ENCODE measurements at places on chromosomes 12 and 14.
A peak's percentile ranks its signal among the peaks of the same experiment; 100 is the strongest.

- no peak for DNase-seq
Observed at GRCh38 chr12:4719821-4720636, at the start of gene GALNT8. TSS of gene GALNT8 (plus strand) at chr12:4720400. CDS start at chr12:4720678, 278 bp downstream.

DNA sequence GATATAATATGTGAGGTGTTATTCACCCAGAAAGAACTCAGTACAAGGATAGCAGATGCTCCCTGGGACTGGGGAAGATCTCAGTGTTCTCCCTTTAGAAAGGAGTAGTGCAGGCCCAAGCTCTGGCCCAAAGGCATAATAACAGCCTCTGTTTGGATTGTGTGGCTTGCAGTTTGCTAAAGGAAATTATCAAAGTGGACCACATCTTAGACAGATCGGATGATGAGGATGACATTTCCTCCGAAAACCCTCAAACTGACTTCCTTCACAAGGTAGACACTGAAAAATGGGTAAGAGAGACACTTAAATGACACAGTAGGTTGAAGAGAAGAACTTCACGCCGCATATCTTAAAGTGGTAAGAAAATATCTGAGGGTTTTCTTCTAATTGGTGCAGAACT, 26.1 kb downstream of the SMCO2 start:
- DNase-seq = no peak

GRCh38 chr14:74109369-74109768, 24.6 kb downstream of the LIN52 start:
- no peak for DNase-seq

DNA sequence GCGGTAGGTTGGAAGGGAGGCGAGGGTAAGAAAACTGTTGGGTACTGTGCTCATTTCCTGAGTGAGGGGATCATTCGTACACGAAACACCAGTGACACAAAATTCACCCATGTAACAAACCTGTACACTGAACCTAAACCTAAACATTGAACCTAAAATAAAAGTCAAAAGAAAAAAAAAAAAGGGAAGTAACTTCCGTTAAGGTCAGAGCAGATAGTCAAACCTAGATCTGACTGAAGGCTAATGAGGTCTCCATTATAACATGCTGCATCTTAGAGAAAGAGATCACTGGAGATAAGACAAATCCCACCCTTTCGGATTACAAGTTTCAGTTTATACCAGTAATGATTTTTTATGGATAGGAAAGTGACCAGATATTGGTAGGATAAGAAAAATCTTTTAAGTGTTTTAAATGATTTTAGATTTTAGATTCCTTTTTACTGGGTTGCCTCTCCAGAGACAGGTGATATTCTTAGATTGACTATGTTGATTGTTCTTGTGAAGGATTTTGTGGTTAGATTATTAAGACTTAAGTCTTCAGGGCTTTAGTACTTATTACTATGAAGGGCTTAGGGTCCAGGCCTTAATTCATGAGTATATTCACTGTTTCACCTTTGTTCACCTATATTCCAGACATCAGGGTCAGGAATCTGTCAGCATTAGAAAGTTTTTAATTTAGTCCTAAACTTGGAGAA, 11.2 kb upstream of the NCKAP1L start:
- DNase-seq = no peak

DNA sequence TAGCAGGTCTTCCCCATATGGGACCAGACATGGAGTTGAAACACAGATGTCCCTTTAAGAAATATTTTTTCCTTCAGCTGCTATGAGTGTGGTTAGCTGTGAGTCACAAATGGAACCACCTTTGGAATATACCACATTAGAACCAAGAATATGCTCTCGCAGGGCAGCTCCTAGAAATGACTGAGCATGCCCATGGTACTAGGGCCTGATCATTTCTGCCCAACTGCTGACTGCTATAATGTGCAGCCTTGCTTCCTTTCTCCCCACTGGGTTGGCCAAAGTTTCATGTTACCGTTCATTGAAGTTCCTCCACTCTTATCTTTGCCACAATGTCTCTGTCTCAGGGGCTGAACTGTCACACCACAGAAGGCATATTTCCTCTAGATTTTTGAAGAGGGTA, 1074.6 kb downstream of the FLRT2 start:
- DNase-seq = peak; percentile 5

DNA sequence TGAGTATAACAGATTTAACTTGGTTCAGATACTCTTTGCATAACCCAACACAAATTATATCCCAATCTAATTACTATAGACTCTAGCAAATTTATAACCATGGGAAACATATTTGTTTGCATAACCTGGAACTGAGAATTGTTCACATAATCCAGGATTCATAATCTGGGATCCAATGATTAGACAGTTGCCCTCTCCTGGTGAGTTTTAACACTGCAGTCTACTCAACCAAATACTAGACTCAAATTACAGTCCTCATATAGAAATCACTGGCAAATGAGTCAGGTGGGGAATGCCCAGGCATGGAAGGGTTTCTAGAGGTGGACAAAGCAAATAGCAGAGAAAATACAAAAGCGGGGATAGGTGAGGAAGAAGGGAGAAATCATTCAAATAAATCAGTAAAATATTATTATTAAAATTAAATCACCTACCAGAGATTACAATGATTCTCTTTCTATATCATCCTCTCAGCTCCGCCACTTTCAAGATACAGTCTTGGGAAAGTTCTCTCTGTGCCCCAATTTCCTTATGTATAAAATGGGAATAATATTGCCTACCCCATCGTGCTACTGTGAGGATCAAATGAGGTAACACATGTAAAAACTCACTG, 9.4 kb downstream of the GCH1 start:
- DNase-seq = peak; percentile 57

GRCh38 chr12:107328442-107329133, 235.2 kb upstream of the CRY1 start:
- peak; percentile 82 for DNase-seq

DNA sequence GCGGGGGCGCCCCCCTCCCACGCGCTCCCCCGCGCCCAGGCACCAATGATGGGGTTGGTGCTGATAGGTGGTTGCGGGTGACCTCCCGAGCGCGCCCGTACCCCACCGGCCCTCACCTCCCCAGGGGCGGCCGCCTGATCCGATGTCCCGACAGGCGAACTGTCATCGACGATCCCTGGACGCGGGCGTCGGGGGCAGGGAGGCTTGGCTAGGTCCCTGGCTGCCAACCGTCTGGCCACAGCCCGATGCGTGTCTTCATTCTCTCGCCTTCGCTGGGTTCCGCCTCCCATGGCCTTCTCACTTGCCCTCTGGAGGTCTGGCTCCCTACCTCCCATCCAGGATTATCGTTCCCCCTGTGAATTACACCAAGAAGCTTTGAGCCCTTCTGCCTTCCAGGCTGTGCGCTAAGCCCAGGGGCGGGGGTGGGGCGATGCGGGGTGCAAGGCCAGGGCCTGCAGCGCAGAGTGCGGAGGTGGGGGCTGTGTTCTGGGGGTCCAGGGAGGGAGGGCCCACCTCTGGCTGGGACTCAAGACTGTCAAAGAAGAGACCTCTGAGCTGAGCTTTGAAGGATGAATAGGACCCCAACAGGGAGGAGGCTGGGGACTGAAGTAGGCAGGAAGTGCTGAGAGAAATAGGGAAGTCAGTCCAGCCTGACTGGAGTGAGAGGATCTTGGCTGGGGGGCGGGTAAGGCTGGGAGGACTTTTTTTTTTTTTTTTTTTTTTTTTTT, 7.7 kb upstream of the RACGAP1 start:
- DNase-seq = no peak

DNA sequence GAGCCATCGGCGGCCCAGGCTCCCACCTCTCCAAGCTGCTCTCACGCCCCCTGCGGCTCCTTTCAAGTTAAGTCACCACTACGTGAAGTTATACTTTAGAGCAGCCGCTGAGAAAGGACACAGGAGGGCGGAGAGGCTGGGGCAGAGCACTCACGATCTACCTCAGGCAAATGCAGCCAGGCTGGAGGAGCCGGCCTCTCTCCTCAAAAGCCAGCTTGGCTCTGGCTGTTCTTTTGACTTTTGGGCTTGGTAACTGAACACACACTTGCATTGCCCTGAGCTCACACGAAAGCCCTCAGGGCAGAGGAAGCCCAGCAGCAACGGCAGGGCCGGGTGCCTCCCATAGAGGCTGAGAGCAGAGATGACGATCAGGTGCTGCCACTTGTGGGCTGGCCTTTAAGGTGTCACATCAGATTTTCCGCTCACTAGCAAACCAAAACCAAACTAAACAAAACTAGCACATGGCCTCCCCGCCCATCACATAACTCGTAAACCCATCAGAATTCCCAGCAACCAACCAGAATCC, 75.2 kb downstream of the PITPNM2 start:
- peak; percentile 6 for DNase-seq

DNA sequence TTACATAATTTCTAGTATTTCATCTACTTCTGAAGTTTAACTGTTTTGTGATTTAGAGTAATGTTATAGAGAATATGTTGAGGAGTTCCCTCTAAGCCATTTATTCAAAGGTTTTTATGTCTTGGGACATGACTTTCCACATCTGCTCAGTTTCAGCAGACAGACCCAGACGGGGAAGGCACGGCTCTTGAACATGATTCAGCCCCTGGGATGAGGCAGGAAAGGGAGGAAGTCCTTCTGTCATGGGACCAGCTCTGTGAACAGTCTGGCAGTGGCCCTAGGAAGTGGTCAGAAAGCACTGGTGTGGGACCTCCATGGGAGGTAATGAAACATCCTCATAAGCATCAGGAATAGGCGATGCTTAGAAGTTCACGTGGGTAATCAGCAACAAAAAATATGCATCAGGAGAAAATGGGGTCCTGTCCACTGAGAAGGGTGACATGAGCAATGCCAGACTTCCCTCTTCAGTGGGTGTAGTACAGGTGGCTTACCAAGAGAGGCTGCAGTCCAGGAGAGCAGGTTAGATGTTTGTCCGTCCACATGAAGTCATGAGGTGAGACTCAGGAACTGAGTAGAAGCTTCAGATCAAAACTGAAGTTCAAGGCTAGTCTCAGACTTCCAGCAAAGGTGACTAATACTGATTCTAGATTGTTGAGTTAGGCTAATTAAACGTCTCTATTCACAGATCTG, 248.5 kb downstream of the IPO8 start:
- DNase-seq = peak; percentile 29

Measured in A172 (cell line).